ENCODE measurements at places on chromosomes 1 and 21. TPM values are rescaled to one million over a fixed set of nuclear protein-coding genes. Genes with fewer than 3 reads are reported as not detected.

MAEL gene
- not detected for total RNA-seq

CASZ1 gene
- total RNA-seq: 0.58 TPM

- H3K4me1 ChIP-seq: peaks cover 14% of the 10 kb centered on the region
- H3K27ac ChIP-seq: no peak overlapping the region
- H3K36me3 ChIP-seq: no peaks in the 10 kb centered on the region
- peaks cover 44% of the 10 kb centered on the region for H3K27me3 ChIP-seq
Observed at GRCh38 chr1:166165661-166166328, 1.0 kb downstream of the FAM78B start.

BNIPL gene
- 0.75 TPM for total RNA-seq

KCNT2 gene
- total RNA-seq: 0.25 TPM

DNA sequence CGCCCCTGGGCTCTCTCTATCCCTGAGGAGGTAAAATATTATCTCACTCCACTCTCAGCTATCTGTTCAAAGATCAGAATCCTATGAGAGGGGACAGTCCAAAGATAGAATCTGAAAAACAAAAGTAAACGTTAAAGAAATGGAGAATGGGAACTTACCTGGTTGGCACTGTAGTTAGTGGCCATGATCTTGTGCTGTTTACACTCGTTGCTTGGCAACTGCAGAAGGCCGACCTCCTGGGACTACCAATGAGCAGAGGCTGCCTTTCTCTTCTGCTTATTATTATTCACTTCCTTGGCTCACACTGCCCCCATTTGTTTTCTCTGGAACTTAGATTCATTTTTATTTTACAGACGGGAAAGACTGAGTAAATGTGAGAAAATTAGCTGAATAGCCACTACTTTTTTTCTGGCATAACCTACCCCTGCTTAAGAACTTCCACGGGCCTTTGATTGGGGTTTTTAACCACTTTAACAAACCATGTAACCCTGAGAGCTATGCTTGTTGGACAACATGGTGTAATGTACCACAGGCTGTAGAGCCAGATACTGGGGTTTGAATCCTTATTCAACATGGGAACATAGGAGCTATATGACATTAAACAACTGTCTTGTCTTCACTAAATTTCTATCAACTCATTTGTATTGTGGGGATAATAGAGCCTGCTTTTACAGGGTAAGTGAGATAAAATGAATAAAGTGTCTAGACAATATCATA, at the start of gene CFAP126:
CFAP126 (minus strand) TSS at position 193 of the 717 bp plus-strand sequence; CDS start at position 185, 8 bp downstream.
- H3K4me3 ChIP-seq: no peak within 1 kb of the TSS
- no peaks in the 10 kb centered on the region for H3K27me3 ChIP-seq
- peaks cover 4% of the 10 kb centered on the region for H3K4me1 ChIP-seq
- H3K36me3 ChIP-seq: peaks cover 32% of the 10 kb centered on the region
- DNase-seq: peak; percentile 40
- no peak within 1 kb of the TSS for H3K27ac ChIP-seq

S100A9 gene
- total RNA-seq: not detected

DNA sequence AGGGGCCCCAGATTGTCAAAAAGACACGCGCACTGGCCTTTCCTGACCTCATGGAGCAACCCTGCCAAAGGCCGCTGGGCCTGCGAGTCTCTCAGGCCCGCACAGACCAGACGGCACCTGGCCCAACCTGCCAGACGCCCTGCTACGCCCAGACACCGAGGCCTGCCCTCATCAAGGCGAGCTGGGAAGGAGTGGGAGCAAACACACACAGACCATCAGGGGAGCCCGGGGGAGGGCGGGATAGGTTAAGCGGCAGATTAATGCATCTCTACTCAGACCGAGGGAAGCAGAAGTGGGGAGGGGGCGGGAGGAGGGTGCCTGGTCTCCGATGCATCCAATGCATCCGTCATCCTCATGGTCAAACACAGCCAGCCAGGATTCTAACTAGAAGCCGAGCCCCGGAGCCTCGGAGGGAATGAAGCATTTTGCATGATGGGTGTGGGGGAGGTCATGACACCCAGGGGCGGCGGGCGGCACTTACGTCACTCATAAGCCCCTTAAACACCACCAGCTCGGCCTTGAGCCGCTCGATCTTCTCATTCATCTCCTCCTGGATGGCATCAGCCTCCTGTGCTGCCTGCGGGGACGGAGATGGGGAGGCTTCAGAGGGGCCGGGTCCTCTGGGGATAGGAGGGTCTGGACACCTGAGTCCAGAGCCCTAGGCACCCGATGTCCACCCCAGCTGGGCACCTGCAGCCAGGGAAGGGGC, 17.0 kb upstream of the ALDH4A1 start:
- H3K4me1 ChIP-seq: peaks cover 28% of the 10 kb centered on the region
- H3K27me3 ChIP-seq: no peaks in the 10 kb centered on the region
- H3K36me3 ChIP-seq: peaks cover 50% of the 10 kb centered on the region
- H3K27ac ChIP-seq: no peak overlapping the region
- no peak overlapping the region for H3K4me3 ChIP-seq

- H3K4me1 ChIP-seq: peaks cover 30% of the 10 kb centered on the region
- 0 out of 2 replicates have a peak overlapping the region, but pooled peaks have one; percentile 13 for H3K27ac ChIP-seq
- no peaks in the 10 kb centered on the region for H3K27me3 ChIP-seq
- no peak overlapping the region for H3K4me3 ChIP-seq
- H3K36me3 ChIP-seq: no peaks in the 10 kb centered on the region
- DNase-seq: peak; percentile 42
Observed at GRCh38 chr21:46049890-46050667, 47.8 kb upstream of the COL6A2 start.

DNA sequence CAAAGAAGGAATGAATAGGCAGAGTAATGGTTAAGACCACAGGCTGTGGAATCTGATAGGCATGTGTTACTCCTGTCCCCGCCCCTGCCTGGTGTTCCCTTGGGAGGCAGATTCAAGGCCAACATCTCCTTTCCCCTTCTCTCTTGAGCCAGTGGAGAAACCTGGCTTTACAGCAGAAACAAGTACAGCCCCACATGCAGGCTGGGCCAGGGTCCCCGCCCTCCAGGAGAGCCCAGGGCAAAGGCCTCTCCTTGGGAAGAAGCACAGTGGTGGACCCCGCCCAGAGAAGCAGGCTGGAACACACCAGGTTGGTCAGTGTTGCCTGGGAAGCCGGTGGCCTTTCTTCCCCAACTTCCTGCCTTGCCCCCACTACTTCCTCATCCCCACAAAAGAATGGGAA, 6.8 kb downstream of the C1orf167 start:
- no peaks in the 10 kb centered on the region for H3K36me3 ChIP-seq
- H3K27ac ChIP-seq: no peak overlapping the region
- no peak overlapping the region for H3K4me3 ChIP-seq
- H3K4me1 ChIP-seq: no peaks in the 10 kb centered on the region

- H3K4me1 ChIP-seq: no peaks in the 10 kb centered on the region
- DNase-seq: no peak
- no peak overlapping the region for H3K4me3 ChIP-seq
Observed at GRCh38 chr1:220702733-220703270, 12.6 kb downstream of the C1orf115 start.

GRCh38 chr1:173705117-173705516, 9.7 kb upstream of the KLHL20 start:
- H3K27ac ChIP-seq: no peak overlapping the region
- H3K27me3 ChIP-seq: no peaks in the 10 kb centered on the region
- no peaks in the 10 kb centered on the region for H3K36me3 ChIP-seq
- H3K4me3 ChIP-seq: no peak overlapping the region

DNA sequence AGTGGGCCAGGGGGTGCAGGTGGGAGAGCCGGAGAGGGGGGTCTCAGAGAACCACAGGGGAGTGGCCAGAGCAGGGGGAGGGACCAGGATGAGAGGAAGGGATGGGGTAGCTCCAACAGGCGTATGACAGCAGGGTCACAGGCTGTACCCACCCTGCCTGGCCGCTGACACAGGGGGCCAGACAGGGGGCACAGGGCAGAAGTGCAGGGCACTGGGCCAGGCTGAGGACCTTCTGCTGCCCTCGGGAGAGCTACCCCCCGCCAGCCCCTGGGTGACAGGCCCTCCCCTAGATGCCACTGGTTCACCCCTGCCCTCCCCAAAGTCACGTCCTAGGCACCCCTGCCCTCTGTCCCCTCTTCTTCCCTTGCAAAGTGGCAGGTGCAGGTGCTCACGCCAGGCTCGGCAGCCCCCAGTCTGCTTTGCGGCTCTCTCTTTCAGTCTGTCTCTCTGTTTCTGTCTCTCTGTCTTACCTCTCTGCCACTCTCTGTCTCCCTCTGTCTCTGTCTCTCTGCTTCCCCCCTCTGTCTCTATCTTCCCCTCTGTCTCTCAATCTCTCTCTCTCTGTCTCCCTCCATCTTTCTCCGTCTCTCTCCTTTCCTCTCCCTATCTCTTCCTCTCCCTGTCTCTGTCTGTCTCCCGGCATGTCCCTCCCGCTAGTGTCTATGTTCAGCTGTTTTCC, 48.5 kb downstream of the WNT9A start:
- peaks cover 24% of the 10 kb centered on the region for H3K4me1 ChIP-seq
- H3K4me3 ChIP-seq: no peak overlapping the region
- H3K36me3 ChIP-seq: no peaks in the 10 kb centered on the region
- peak; percentile 40 for DNase-seq
- no peaks in the 10 kb centered on the region for H3K27me3 ChIP-seq

GRCh38 chr1:90220496-90220895, 225.6 kb downstream of the ZNF326 start:
- H3K27me3 ChIP-seq: no peaks in the 10 kb centered on the region
- H3K4me1 ChIP-seq: no peaks in the 10 kb centered on the region
- H3K36me3 ChIP-seq: no peaks in the 10 kb centered on the region
- no peak overlapping the region for H3K4me3 ChIP-seq
- no peak for DNase-seq

- H3K27ac ChIP-seq: no peak overlapping the region
- DNase-seq: no peak
- no peaks in the 10 kb centered on the region for H3K27me3 ChIP-seq
Observed at GRCh38 chr1:153771261-153771660, 3.9 kb upstream of the SLC27A3 start.

FAM177B gene
- total RNA-seq: not detected

GRCh38 chr1:160781914-160782689, 13.9 kb upstream of the LY9 start:
- no peak overlapping the region for H3K4me3 ChIP-seq
- no peak overlapping the region for H3K27ac ChIP-seq
- DNase-seq: no peak
- H3K27me3 ChIP-seq: no peaks in the 10 kb centered on the region

- DNase-seq: peak; percentile 95
- peaks cover 3% of the 10 kb centered on the region for H3K36me3 ChIP-seq
- H3K4me3 ChIP-seq: peak overlapping the region; percentile 87
- peak overlapping the region; percentile 100 for H3K27ac ChIP-seq
- no peaks in the 10 kb centered on the region for H3K27me3 ChIP-seq
- H3K4me1 ChIP-seq: peaks cover 31% of the 10 kb centered on the region
Observed at GRCh38 chr1:244970236-244970743, 105.9 kb upstream of the HNRNPU start.

DNA sequence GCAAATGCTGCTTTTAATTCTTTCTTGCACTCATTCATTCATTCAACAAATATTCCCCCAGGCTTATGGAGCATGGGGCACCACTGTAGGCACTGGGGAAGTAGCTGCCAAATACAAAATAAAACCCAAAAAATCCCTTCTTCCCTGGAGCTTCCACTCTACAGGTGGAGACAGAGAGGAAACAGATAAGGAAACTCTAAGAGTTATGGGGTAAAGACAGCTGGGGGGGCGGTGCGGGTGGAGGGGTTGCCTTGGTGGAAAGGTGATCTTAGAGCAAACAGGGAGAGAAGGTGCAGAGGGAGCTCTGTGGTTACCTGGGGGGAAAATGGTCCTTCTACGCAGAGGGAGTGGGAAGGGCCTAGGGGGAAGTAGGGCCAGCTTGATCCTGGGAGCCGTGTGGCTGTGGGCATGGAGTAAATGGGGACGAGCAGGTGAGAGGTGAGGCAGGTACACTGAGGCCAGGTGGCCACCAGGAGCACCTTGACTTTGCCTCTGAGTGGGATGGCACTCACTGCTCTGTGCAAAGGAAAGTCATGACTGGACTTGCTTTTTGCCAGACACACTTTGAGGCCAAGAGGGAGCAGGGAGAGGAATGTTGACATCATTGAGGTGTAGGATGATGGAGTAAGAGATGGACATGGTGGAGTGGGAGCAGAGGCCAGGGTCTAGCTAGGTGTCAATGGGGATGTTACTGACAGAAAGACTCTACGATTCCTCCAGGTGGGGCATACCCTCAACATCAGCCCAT, 152.0 kb downstream of the ETS2 start:
- no peaks in the 10 kb centered on the region for H3K27me3 ChIP-seq
- H3K4me1 ChIP-seq: peaks cover 41% of the 10 kb centered on the region
- no peak for DNase-seq

DNA sequence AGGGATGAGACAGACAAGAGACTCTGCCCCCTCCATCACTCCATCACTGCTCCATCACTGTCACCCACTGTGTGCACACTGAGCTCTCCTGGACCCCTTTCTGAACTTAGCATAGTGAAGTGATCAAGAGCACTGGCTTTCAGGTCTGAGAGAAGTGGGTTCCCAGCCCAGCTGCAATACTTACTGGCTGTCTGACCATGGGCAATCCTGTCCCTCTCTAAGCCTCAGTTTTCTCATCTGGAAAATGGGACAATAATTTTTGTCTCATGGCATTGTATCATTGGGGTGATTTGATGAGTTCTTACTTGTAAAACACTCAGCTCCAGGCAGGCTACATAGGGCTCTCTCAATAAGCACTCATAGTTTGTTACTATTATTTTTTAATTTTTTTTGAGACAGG, 7.5 kb upstream of the RPS6KA1 start:
- H3K27ac ChIP-seq: no peak overlapping the region
- no peaks in the 10 kb centered on the region for H3K4me1 ChIP-seq
- DNase-seq: no peak
- H3K27me3 ChIP-seq: no peaks in the 10 kb centered on the region

DNA sequence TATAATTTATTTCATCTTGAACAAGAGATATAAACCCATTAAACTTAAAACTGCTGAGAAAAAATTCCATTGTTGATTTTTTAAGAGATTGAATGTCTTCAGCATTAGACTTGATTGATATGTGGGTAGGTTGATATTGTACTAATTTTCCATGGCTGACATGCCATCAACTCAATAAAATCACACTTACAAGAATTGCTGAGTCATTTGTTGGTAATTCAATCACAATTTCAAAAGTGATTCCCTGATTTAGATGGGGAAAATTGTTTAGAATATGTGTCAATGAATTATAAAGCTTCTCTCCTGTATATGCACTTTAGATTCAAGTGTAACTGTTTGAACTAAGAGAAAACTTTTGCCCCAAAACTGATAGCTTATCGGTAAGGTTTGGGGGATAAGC, 223.5 kb upstream of the NCAM2 start:
- no peak for DNase-seq
- no peaks in the 10 kb centered on the region for H3K27me3 ChIP-seq
- H3K4me3 ChIP-seq: no peak overlapping the region
- no peak overlapping the region for H3K27ac ChIP-seq

GRCh38 chr1:222657899-222658298, 40.0 kb downstream of the MIA3 start:
- DNase-seq: no peak
- no peaks in the 10 kb centered on the region for H3K27me3 ChIP-seq
- peaks cover 95% of the 10 kb centered on the region for H3K36me3 ChIP-seq
- H3K4me1 ChIP-seq: no peaks in the 10 kb centered on the region
- no peak overlapping the region for H3K27ac ChIP-seq

DNA sequence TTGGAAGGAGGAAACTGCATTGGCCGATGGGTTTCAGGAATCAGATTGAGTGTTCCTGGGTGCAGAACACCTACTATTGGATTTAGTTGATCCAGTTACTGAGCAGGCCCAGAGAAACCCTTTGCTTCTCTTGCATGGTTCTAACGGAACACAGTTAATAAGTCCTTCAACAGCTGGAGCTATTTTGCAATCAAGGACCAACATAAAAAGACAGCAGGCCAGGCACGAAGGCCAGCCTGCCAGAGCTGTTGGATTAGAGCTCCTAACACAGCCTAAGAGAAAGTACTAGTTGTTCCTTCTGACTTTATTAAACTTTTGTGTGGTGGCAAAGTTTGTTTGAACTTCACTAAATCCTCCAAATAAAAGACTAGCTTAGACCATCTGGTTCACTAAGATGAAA, 148.0 kb upstream of the LMO4 start:
- H3K36me3 ChIP-seq: no peaks in the 10 kb centered on the region
- no peaks in the 10 kb centered on the region for H3K4me1 ChIP-seq
- H3K27ac ChIP-seq: no peak overlapping the region
- no peaks in the 10 kb centered on the region for H3K27me3 ChIP-seq
- H3K4me3 ChIP-seq: no peak overlapping the region
- no peak for DNase-seq

CSF3R gene
- not detected for total RNA-seq

All from SJSA1 (cell line).